ENCODE measurements at places on chromosomes 4 and X. TPM values are rescaled to one million over a fixed set of nuclear protein-coding genes. Genes with fewer than 3 reads are reported as not detected.

- H3K4me1 ChIP-seq = peaks cover 4% of the 10 kb centered on the region
- DNase-seq = peak; percentile 56
- no peaks in the 10 kb centered on the region for H3K36me3 ChIP-seq
Measured at GRCh38 chr4:14111730-14112181, 484.2 kb upstream of the BOD1L1 start.

DNA sequence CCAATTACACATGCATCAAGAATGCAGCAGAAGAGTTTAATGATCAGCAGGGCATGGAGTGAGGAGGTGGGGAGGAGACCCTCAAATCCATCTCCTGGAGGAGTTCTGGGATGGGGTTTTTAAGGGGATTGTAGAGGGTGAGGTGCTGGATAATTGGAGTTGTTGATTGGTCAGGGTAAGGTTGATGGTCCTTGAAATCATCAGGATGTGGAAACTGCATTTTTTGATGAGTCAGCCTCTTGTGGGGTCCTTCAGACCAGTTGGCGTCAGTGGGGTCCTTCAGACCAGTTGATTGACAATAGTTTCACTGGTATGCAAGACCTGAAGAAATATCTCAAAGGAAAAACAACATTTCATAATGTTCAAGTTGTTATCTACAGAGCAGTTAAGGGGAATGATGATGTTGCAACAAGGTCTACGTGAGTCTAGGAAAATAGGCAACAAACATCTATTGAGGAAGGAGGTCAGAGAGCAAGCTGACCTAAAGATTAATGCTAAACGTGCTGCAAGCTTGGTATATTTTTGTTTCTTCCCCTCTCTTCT is 88.3 kb downstream of the NRK start:
- no peaks in the 10 kb centered on the region for H3K4me1 ChIP-seq
- no peak overlapping the region for H3K27ac ChIP-seq
- H3K27me3 ChIP-seq = no peaks in the 10 kb centered on the region
- peak; percentile 31 for DNase-seq
- no peak overlapping the region for H3K4me3 ChIP-seq

DNA sequence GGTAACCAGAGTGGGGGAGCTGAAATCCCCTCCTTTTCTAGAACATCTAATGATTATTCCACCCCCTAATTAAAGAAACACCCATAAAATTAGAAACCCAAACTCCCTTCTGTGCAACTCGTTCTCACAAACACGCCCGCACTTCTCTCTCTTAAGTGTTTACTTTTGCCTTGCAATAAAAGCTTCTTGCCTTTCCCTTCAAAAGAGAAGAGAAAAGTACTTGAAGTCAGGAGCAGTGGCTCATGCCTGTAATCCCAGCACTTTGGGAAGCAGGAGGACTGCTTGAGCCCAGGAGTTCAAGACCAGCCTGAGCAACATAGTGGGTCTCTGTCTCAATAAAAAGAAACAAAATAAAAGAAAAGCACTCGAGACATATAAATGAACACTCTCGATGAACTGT is 3.6 kb upstream of the GPR173 start:
- H3K27ac ChIP-seq = no peak overlapping the region
- H3K27me3 ChIP-seq = no peaks in the 10 kb centered on the region
- DNase-seq = no peak
- H3K4me1 ChIP-seq = peaks cover 7% of the 10 kb centered on the region
- H3K36me3 ChIP-seq = no peaks in the 10 kb centered on the region

GRCh38 chrX:51459125-51459524 is 37.3 kb downstream of the NUDT11 start:
- no peak overlapping the region for H3K27ac ChIP-seq
- H3K4me1 ChIP-seq = no peaks in the 10 kb centered on the region
- no peaks in the 10 kb centered on the region for H3K36me3 ChIP-seq
- no peak overlapping the region for H3K4me3 ChIP-seq

GRCh38 chrX:71151366-71151765 is 6.7 kb downstream of the NLGN3 start:
- H3K36me3 ChIP-seq = no peaks in the 10 kb centered on the region
- no peak for DNase-seq
- no peak overlapping the region for H3K4me3 ChIP-seq
- no peak overlapping the region for H3K27ac ChIP-seq
- no peaks in the 10 kb centered on the region for H3K27me3 ChIP-seq
- H3K4me1 ChIP-seq = no peaks in the 10 kb centered on the region

DNA sequence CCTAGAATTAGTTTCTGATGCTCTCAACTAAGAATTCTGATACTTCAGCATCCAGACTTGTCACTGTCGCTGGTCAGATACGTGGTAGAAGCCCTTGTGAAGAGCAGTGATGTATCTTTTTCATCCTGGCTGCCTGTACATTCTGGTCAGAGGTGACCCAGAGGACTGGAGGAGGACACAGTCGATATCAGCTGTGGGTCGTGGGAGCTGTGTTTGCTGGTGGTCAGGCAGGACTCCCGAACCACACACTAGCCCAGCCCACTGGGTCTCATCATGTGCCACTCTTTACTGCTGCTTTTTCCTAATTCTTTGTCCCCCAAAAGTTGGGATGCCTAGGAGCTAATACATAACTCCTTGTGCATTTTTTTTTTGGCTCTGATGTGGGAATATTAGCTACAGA is 6.5 kb downstream of the DCUN1D4 start:
- H3K4me3 ChIP-seq = no peak overlapping the region
- peaks cover 6% of the 10 kb centered on the region for H3K4me1 ChIP-seq
- no peak for DNase-seq
- H3K36me3 ChIP-seq = no peaks in the 10 kb centered on the region
- H3K27me3 ChIP-seq = no peaks in the 10 kb centered on the region

DNA sequence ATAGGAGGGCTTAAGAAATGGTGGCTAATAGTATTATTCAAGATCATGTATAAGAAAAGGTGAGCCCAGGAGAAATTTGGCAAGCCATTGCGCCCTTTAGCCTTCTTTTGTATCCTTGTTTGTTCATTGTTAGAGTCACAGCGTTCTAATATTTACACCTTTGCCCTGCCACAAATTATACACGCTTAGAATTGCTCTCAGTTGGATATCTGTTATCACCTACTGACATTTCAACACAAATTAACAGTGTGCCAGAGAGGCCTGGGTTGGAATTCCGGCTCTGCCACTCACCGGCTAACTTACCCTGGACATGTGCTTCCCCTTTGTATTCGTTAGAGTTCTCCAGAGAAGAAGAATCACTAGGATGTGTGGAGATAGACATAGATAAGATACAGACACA is 148.7 kb upstream of the KIT start:
- no peaks in the 10 kb centered on the region for H3K36me3 ChIP-seq
- no peak overlapping the region for H3K27ac ChIP-seq
- DNase-seq = no peak
- no peaks in the 10 kb centered on the region for H3K27me3 ChIP-seq
- no peak overlapping the region for H3K4me3 ChIP-seq

DNA sequence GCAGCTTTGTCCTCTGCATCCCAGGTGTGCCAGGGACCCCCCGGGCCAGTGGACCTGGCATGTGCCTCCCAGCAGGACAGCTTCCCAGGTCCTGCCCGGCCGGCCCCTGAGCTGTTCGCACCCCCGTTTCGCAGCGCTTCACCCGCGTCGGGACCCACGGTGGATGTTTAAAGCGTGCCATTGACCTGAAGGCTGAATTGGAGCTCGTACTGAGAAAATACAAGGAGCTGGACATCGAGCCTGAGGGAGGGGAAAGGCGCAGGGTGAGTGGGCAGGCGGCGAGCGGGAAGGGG is 7.9 kb downstream of the UVSSA start:
- DNase-seq = no peak
- H3K27me3 ChIP-seq = no peaks in the 10 kb centered on the region
- H3K36me3 ChIP-seq = no peaks in the 10 kb centered on the region
- H3K4me3 ChIP-seq = no peak overlapping the region
- H3K4me1 ChIP-seq = no peaks in the 10 kb centered on the region
- H3K27ac ChIP-seq = no peak overlapping the region

GRCh38 chr4:101187841-101188240 is 159.5 kb downstream of the PPP3CA start:
- H3K27ac ChIP-seq = no peak overlapping the region
- peaks cover 6% of the 10 kb centered on the region for H3K4me1 ChIP-seq
- H3K27me3 ChIP-seq = no peaks in the 10 kb centered on the region
- DNase-seq = no peak
- no peaks in the 10 kb centered on the region for H3K36me3 ChIP-seq

DNA sequence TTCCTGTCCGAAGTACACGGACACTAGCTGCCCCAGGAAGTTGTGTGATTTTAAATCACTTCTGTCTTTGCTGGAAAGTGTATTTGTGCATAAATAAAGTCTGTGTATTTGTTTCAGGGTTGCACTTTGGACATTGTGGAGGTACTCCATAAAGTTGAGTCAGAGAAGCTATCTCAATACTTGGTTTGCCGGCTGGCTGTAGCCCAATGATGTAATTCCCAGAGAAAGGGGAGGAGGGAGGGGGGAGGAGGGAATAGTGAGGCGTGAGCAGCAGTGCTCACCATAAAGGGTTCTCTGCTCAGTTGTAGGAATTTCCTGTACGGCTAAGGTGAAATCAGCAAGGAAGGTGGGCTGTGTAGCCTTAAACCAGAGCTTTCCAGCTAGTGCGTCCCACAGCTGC is 7.5 kb downstream of the APEX2 start:
- H3K4me1 ChIP-seq = peaks cover 17% of the 10 kb centered on the region
- H3K27me3 ChIP-seq = no peaks in the 10 kb centered on the region
- peak overlapping the region; percentile 3 for H3K4me3 ChIP-seq
- H3K27ac ChIP-seq = peak overlapping the region; percentile 21
- peak; percentile 66 for DNase-seq

GRCh38 chrX:39532761-39533160 is 565.0 kb downstream of the BCOR start:
- no peak overlapping the region for H3K4me3 ChIP-seq
- no peak for DNase-seq
- no peaks in the 10 kb centered on the region for H3K27me3 ChIP-seq
- no peak overlapping the region for H3K27ac ChIP-seq
- H3K4me1 ChIP-seq = no peaks in the 10 kb centered on the region

GRCh38 chr4:10180927-10181744 is 64.5 kb upstream of the WDR1 start:
- no peaks in the 10 kb centered on the region for H3K27me3 ChIP-seq
- peak overlapping the region; percentile 4 for H3K27ac ChIP-seq
- no peaks in the 10 kb centered on the region for H3K4me1 ChIP-seq

DNA sequence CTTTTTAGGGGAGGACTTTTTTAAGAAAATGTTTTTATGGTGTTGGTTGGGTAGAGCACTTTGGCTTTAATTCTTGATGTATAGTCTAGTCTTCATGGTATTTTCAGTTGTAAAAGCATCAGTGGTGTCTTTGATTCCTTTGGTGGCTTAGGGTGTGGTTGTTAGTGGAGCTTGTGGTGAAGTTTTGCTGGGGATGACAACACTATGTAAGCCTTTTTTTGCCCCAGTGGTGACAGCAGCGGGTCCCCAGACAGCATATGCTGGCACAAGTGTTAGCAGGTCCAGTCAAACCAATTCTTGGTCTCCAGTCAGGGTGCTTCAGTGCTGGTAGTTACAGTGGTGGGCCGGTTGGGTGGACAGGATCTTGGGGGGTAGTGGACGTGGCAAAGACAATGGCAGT is 52.0 kb downstream of the CHIC1 start:
- no peaks in the 10 kb centered on the region for H3K27me3 ChIP-seq
- no peaks in the 10 kb centered on the region for H3K36me3 ChIP-seq
- H3K4me1 ChIP-seq = no peaks in the 10 kb centered on the region
- no peak overlapping the region for H3K27ac ChIP-seq
- no peak for DNase-seq
- no peak overlapping the region for H3K4me3 ChIP-seq

GRCh38 chr4:187125062-187125461 is 401.4 kb upstream of the FAT1 start:
- DNase-seq = no peak
- H3K27me3 ChIP-seq = no peaks in the 10 kb centered on the region
- H3K4me1 ChIP-seq = peaks cover 24% of the 10 kb centered on the region
- no peak overlapping the region for H3K4me3 ChIP-seq
- no peaks in the 10 kb centered on the region for H3K36me3 ChIP-seq

- H3K27ac ChIP-seq = no peak overlapping the region
- H3K36me3 ChIP-seq = no peaks in the 10 kb centered on the region
- peaks cover 12% of the 10 kb centered on the region for H3K4me1 ChIP-seq
- H3K4me3 ChIP-seq = no peak overlapping the region
- DNase-seq = peak; percentile 23
Measured at GRCh38 chrX:68114573-68115129, 318.6 kb downstream of the OPHN1 start.

DNA sequence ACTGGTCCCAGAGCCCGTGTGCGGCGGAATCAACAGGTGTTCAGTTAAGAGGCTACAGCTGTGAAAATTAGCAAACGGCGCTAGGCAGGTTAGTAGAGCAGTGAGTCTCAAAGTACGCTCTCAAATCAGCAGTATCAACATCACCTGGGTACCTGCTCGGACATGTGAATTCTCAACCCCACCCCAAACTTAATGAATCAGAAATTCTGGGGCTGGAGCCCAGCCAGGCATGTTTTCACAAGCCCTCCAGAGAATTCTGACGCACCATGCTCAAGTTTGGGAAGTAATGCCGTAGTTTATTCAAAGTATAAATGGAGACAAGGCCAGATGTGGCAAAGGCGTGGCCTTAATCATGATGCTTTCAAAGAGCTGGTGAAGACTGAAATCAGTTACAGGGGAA is 58.2 kb upstream of the PTCHD1 start:
- H3K36me3 ChIP-seq = no peaks in the 10 kb centered on the region
- no peak for DNase-seq
- no peaks in the 10 kb centered on the region for H3K4me1 ChIP-seq
- no peak overlapping the region for H3K4me3 ChIP-seq
- H3K27me3 ChIP-seq = no peaks in the 10 kb centered on the region

DNA sequence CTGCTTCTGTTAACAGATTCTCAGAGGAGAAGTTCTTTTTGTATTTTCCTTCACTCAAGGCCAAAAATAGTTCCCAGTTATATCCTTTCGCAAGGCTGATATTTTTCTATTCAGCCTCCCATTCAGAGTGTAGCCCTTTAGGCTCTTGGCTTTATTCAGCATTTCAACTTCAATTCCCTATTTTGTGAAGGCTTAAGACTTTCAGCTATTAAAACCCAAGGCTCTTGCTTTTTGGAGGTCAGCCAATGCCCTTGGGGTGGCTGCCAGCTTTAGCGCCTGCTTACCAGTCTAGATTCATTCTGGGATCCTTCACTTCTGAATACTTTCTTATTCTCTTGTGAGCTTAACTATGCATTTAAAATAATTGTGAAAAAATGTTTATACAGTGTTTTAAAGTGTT is 57.3 kb upstream of the ADGRA3 start:
- H3K36me3 ChIP-seq = no peaks in the 10 kb centered on the region
- DNase-seq = no peak
- H3K4me3 ChIP-seq = no peak overlapping the region
- H3K4me1 ChIP-seq = no peaks in the 10 kb centered on the region
- no peaks in the 10 kb centered on the region for H3K27me3 ChIP-seq

The COL4A6 gene
- total RNA-seq = 8.1 TPM

The TMEM47 gene
- total RNA-seq = 39.6 TPM

The CXorf58 gene
- total RNA-seq = not detected

The GLRA2 gene
- not detected for total RNA-seq

The DYNLT3 gene
- total RNA-seq = 36.5 TPM

The TRAM1L1 gene
- total RNA-seq = 3.1 TPM

The GPR78 gene
- total RNA-seq = 0.17 TPM

The CDS1 gene
- 3.8 TPM for total RNA-seq

The IL13RA1 gene
- total RNA-seq = 41.1 TPM

The LIMCH1 gene
- total RNA-seq = 3.2 TPM

The VCX2 gene
- not detected for total RNA-seq

The SPANXN3 gene
- not detected for total RNA-seq

The CXXC4 gene
- 10.6 TPM for total RNA-seq

The PCDH10 gene
- total RNA-seq = 12.5 TPM

The CLNK gene
- not detected for total RNA-seq

The PRSS12 gene
- 4.1 TPM for total RNA-seq
